ENCODE measurements at places on chromosomes 6 and 20. TPM values are rescaled to one million over a fixed set of nuclear protein-coding genes. Genes with fewer than 3 reads are reported as not detected.

Gene GGTLC1
- total RNA-seq: not detected

Gene SEL1L2
- total RNA-seq: 0.23 TPM

Gene SAMD5
- 0.08 TPM for total RNA-seq

Gene TFAP2D
- not detected for total RNA-seq

Gene KCNK16
- not detected for total RNA-seq

Gene HTR1B
- not detected for total RNA-seq

Gene MCCD1
- not detected for total RNA-seq

Gene SNAP91
- total RNA-seq: under 0.01 TPM

Gene FERMT1
- 1.3 TPM for total RNA-seq

Gene GRM1
- under 0.01 TPM for total RNA-seq

Gene CYP39A1
- 2.1 TPM for total RNA-seq

Gene PPIL6
- total RNA-seq: 2.1 TPM

Gene EPHA7
- total RNA-seq: under 0.01 TPM

Gene ANGPT4
- total RNA-seq: not detected

Gene FOXQ1
- total RNA-seq: not detected

Gene EDN1
- 2.3 TPM for total RNA-seq

Gene EYA2
- 0.70 TPM for total RNA-seq

Gene RIPOR2
- total RNA-seq: 0.23 TPM

Gene CDKN1A
- 268 TPM for total RNA-seq

Gene FAM209B
- not detected for total RNA-seq

Gene ECT2L
- total RNA-seq: not detected
